ENCODE measurements at places on chromosomes 4 and X.

GRCh38 chrX:15721911-15722310, 16.2 kb upstream of the CA5B start:
- no peak for DNase-seq

DNA sequence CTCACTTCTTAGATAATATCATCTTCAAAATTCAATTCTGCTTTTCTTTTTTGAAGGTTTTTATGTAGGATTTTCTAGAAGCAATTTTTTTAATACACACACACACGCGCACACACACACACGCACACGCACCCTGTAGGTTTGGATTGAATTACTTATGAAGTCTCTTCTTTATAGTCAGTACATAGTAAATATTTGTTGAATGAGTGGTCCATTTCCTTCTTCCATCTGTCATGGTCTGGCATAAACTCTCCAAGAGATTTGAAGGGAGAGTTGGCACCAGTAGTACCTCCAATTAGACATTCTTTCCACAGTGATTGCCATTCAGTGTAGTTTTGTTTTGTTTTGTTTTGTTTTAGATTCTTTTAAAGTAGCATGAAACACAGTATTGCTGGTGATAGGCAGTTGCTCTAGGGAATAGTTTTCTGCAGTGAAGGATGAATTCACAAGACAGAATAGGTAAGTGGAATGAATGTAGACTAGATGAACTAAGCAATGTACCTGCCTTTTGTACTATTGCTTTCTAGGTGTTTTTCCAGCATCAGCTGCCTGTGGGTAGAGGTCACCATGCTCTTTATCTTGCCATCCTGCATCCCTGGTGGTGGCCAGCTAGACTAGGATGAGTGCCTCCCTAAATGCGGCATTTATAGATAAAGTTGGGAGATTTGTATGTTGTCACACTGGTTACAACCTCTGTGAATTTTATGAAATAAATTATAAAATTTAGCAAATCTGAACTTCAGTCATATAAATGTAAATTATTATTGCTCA, 20.5 kb downstream of the PDLIM5 start:
- DNase-seq, result peak; percentile 3

DNA sequence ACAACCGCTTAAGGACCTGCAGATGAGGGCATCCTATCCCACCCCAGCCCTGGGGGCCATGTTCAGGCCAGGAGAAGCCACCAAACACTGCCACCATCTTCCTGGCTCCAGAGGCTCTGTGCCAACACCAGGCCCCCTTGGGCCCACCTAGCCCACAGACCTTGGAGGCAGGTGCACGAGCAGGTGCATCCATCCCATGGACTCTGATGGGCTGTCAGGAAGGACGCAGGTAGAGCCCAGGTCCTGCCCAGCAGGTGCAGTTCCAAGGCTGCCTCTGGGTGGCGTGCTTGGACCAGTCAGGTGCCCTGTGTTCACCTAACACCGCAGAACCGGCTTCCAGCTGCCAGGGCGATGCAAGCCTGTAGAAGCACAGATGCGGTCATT, 22.8 kb upstream of the PDE6B start:
- DNase-seq, result peak; percentile 74

- no peak for DNase-seq
Observed at GRCh38 chrX:118349188-118349587, 3.3 kb downstream of the WDR44 start.

DNA sequence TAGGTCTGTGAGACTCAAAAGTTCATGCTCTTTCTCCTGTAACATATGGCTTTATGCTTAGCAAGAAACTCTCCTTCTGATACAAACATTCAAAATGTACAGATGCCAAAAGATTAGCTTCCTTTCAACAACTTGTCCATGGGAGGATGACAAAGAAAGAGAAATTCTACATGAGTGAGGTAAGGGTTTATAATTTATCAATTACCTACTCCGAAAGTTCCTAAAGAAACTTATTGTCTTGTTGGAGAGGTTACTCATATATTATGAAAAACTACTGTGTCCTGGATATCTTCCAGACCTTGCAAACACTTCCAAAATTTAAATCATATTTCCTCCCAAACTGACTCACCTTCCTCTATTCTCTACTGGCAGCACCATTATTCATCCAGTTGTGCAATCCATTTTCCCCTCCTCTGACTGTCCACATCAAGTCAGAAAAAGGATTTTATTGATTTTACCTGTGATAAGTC, 65.1 kb downstream of the ENPEP start:
- DNase-seq, result no peak

DNA sequence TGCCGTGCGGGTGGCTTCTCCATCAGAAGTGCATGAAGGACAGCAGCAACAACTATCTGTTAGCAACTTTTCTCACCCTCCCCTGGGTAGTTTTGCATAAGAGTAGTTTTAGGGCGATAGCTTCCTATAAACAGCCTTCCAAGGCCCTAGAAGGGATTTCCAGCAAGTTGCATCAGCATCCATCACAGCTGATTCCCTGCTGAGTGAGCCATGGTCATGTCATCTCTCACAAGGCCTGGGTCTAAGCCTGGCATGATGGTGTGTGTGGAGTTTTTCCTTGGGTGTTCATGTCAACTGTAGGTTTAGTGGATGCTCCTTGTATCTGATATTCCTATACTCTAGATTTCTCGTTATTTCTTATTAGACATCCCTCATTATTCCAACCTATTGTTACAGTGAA, 2324.7 kb upstream of the AGA start:
- DNase-seq, result no peak

- DNase-seq, result no peak
Observed at GRCh38 chr4:124884316-124884715, 171.8 kb upstream of the ANKRD50 start.

- DNase-seq, result peak; percentile 79
Observed at GRCh38 chrX:71935476-71935875, 24.8 kb downstream of the NHSL2 start.
